ENCODE measurements at places on chromosomes 13 and 19.

GRCh38 chr13:44104197-44104490 is 224.4 kb downstream of the LACC1 start:
- DNase-seq: no peak

- peak; percentile 44 for DNase-seq
These were observed 75.8 kb upstream of the UBAC2 start for GRCh38 chr13:99124794-99125316.

DNA sequence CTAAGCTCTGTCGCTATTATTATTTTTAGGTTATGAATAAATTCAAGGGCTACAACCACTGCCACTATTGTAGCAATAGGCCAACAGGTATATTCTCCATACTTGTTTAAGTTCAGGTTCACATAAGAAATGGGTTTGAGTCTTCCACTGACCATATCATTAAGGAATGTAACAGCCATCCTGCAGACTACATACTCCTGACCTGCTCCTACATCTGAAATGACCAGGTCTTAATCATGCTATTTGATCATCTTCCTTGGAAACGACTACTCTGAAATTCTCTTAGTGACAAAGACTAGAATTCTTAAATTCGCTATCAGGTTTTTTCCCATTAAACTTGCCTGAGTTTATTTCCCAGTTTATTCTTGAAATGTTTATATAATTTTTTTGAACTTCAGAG is 66.8 kb downstream of the IPO5 start:
- DNase-seq: no peak

DNA sequence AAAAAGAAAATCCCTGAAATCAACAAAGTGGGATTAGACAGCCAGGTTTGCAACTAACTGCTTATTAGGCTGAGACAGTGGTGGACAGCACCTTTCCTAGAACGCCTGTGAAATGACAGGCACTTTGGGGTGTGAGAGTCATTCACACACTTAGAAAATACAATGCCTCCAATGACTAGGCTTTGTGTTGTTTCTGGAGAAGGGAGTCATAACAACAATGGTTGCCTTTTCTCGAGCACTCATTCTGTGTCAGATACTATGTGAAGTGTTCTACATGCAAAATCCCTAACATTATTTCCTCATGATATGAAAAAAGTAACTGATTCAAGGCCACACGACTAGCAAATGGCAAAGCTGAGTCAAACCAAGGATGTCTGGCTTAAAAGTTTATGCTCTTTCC is 41.2 kb downstream of the SACS start:
- DNase-seq: no peak

GRCh38 chr13:24212674-24213073 is 52.2 kb downstream of the SPATA13 start:
- DNase-seq: no peak

- no peak for DNase-seq
These were observed 136.9 kb downstream of the USP12 start for GRCh38 chr13:27034678-27035111.

- DNase-seq: no peak
These were observed 1405.0 kb downstream of the OLFM4 start for GRCh38 chr13:54433493-54434206.

DNA sequence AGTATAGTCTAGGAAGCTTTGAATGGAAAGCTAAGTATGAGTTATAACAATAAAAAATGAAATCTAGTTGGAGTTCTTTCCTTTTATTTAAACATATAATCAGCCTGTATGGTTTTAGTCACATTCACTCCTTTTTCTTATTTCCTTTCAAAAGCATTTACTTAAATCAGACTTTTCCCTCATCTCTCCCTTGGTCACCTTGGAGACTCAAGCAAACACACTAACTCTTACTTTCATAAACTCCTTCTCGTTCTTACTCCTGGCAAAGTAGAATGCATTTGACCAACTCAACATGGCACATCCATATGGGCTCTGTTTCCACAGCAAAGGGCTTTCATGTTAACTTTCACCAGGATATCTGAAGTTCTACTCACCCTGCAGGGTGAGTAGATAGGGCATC is 400.0 kb downstream of the LMO7 start:
- no peak for DNase-seq

- no peak for DNase-seq
These were observed 13.0 kb downstream of the NMRK2 start for GRCh38 chr19:3945838-3946237.

DNA sequence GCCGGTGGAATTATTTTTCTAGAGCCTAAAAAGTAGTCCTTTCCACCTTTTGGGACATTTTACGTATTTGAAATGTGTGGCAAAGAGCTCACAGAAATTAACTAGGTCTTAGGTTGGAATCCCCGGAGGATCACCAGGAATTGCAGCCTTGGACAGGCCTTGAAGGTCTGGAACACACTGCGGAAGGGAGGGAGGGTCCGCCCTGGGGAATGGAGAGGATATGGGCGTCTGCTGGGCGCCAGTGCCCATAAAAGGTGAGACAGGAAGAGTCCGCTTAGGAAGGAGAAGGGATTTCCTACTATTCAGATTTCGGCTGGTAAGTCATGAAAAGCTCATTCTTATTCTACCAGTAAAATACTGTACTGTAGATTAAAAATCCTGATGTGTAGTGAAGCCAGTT is 111.9 kb downstream of the COL4A2 start:
- no peak for DNase-seq

DNA sequence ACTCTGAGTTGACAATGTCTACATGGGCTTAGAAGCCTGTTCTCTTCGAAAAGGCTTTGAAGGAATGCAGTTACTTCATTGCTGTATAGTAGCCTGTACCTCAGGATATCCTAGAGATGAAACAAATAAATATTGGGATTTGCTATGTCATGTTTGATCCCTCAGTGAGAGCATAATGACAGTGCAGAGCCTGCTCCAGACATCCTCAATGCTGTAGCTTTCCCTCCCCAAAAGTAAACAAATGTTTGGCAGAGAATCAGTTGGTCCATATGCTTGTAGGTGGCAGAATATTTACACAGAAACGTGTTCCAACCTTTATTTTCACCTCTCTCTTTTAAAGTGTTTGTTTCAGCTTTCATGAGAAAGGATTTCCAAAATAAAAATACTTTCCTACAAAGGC is 515.3 kb upstream of the SGCG start:
- DNase-seq: no peak

DNA sequence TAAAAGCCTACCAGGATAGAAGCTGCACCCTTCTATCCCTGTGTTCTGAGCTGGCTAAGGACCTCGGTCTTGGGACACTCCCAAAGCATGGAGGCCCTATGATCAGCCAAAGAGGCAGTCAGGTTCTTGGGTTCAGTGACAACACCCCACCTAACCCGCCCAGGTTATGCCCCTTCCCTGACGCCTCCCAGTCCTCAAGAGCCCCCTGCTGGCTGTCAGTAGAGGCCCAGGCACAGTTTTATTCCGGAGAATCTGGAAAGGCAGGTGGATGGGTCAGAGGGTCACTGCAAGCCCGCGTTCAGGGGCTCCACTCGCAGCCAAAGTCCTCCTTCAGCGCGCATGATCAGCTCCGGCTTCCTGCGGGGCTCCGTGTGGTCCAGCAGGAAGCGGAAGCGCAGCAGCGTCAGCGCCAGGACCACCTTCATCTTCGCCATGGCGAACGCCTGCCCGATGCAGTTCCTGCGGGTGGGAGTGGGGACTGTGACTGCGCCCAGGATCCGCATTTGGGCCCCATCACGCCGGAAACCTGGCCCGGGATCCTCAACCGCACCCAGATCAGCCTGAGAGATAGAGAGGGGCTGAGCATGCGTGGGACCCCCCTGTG is 22.3 kb downstream of the OR10H3 start:
- no peak for DNase-seq

DNA sequence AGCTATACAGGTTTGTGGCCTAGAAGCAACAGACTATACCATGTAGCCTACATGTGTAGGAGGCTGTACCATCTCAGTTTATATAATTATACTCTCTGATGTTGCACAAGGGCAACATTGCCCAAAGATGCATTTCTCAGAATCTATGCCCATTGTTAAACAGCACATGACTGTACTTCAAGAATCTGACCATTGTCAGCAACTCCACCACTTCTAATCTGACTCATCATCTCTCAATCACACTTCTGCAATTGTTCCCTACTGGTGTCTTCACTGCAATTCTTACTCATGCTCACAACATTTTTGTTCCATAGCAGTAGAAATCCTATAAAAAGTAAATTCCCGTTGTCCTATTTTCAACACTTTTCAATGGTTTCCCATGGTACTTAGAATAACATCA is 63.9 kb upstream of the ATXN8OS start:
- peak; percentile 9 for DNase-seq

- DNase-seq: peak; percentile 24
These were observed 21.5 kb upstream of the SGCG start for GRCh38 chr13:23159205-23159759.

DNA sequence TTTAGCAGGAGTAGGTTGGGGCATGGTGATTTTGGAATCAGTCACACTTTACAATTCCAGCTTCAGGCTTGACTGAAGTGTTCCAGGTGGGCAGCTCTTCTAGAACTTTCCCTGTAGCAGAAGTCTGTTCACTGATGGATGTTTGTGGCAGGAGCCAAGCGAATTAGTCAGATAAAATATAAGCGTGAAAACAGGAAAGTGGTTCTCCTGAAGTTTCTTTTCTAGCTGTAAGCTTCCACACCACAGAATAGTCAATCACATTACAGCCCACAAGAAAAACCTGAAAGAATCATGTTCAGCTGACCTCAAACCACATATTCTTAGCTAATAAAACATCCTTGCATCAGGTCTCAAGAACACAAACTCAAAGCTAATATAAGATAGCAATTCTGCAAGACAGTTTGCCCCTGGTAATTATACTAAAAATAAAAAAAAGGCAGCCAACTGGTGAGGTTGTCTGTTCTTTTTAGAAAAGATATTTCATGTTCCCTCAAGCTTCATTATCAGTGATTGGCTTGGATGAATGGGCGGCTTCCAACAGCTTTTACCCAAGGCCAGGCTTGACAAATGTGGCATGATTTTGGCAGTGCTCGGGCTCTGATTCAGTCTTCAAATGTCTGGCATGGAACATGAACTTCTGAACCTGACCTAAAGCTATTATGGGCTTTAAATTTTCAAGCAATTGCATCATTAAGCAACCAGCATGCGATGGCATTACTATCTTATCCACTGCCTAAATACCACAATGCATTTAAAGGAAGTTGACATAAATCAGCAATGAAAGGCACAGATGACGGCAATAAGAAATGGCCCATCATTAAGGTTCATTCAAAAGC is 136.8 kb downstream of the DCLK1 start:
- DNase-seq: no peak

All from inflammatory macrophage treated with lipopolysaccharide for 1 hour (primary cell).